ENCODE measurements at places on chromosomes 7 and 10. TPM values are rescaled to one million over a fixed set of nuclear protein-coding genes. Genes with fewer than 3 reads are reported as not detected.

CYP2C19 gene
- total RNA-seq = not detected

SVOPL gene
- total RNA-seq = not detected

FAM180A gene
- not detected for total RNA-seq

- peak overlapping the region; percentile 97 for H3K27ac ChIP-seq
- H3K36me3 ChIP-seq = peaks cover 26% of the 10 kb centered on the region
- H3K4me1 ChIP-seq = peaks cover 34% of the 10 kb centered on the region
- peak overlapping the region; percentile 90 for H3K4me3 ChIP-seq
Observed at GRCh38 chr10:101818872-101819633, 809 bp upstream of the OGA start.

GRCh38 chr10:14618674-14619073, 156.0 kb downstream of the FAM107B start:
- peaks cover 12% of the 10 kb centered on the region for H3K4me1 ChIP-seq
- no peak for DNase-seq
- no peaks in the 10 kb centered on the region for H3K27me3 ChIP-seq
- H3K4me3 ChIP-seq = no peak overlapping the region
- H3K27ac ChIP-seq = no peak overlapping the region
- no peaks in the 10 kb centered on the region for H3K36me3 ChIP-seq

DNA sequence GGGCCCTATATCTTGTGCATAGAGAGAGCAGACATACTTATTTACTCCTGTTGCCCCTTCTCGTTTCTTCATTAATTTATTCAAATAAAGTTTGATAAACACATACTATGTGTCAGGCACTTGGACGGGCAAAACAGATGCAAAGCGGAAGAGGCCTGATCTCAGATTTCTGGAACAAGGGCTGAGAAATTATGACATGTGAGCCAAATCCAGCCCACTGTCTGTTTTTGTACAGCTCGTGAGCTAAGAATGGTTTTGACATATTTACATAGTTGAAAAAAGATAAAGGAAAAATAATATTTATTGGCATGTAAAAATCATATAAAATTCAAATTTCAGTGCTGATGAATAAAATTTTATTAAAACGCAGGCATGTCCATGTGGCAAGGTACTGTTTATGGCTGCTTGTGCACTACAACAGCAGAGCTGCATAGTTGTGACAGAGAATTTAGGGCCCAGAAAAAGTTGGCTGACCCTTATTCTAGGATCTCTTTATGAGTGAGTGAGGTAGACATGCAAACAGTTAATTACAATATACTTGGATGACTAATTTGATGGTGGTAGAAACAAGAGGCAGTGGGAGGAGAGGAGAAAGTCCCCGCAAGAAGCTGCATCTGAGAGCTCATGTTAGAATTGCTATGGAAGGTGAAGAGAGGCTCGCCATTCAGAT, 68.1 kb upstream of the ITPRID1 start:
- DNase-seq = no peak
- H3K4me1 ChIP-seq = no peaks in the 10 kb centered on the region
- H3K27me3 ChIP-seq = no peaks in the 10 kb centered on the region
- H3K27ac ChIP-seq = no peak overlapping the region
- H3K4me3 ChIP-seq = no peak overlapping the region

DNA sequence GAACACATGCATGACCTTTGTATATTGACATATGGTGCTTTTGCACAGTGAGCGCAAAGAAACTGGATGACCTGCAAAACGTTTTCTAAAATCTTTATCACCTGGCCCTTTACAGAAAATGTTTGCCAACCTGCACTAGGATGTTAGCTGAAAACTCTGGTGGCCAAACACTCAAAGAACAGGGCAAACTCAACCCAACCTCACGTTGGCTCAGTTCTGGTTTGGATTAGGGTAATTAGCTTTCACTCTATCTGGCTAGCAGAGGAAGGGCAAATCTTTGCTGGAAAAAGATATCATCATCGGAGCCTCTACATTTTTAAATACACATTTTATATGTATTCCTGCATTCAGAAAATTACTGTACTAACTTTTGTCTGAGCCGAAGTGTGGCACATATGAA, 688.9 kb downstream of the PHTF2 start:
- no peak for DNase-seq
- H3K4me1 ChIP-seq = no peaks in the 10 kb centered on the region
- no peak overlapping the region for H3K27ac ChIP-seq
- no peak overlapping the region for H3K4me3 ChIP-seq
- H3K36me3 ChIP-seq = no peaks in the 10 kb centered on the region
- no peaks in the 10 kb centered on the region for H3K27me3 ChIP-seq

- no peak overlapping the region for H3K27ac ChIP-seq
- H3K36me3 ChIP-seq = peaks cover 2% of the 10 kb centered on the region
- DNase-seq = peak; percentile 52
- H3K4me1 ChIP-seq = peaks cover 19% of the 10 kb centered on the region
Observed at GRCh38 chr7:23373151-23374004, 74.2 kb downstream of the MALSU1 start.

- peaks cover 15% of the 10 kb centered on the region for H3K27me3 ChIP-seq
- H3K27ac ChIP-seq = no peak overlapping the region
- DNase-seq = no peak
- peak overlapping the region; percentile 86 for H3K4me3 ChIP-seq
Observed at GRCh38 chr10:92241158-92241500, 49.7 kb downstream of the CPEB3 start.

DNA sequence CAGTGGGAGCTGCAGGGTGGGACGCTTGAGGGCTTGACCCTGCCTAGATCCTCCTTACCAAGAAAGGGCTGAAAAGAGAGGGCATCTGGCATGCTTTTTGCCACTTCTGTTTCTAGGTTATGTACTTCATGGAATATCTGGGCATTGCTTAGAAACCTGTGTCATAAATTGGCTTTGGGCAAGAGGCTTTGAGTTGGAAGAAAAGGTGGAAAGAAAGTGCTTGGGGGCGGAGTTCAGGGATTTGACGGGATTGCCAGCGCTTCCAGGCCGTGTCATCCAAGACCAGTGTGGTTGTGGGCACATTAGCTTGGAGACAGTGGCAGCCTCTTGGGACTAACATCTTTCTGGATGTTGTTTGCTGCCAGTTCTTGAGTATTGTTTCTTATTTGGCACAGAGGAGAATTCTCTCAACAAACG, 825 bp downstream of the ZNF862 start:
- H3K27me3 ChIP-seq = peaks cover 14% of the 10 kb centered on the region
- H3K4me3 ChIP-seq = peak overlapping the region; percentile 85
- peaks cover 2% of the 10 kb centered on the region for H3K36me3 ChIP-seq
- no peak for DNase-seq
- peak overlapping the region; percentile 65 for H3K27ac ChIP-seq

DNA sequence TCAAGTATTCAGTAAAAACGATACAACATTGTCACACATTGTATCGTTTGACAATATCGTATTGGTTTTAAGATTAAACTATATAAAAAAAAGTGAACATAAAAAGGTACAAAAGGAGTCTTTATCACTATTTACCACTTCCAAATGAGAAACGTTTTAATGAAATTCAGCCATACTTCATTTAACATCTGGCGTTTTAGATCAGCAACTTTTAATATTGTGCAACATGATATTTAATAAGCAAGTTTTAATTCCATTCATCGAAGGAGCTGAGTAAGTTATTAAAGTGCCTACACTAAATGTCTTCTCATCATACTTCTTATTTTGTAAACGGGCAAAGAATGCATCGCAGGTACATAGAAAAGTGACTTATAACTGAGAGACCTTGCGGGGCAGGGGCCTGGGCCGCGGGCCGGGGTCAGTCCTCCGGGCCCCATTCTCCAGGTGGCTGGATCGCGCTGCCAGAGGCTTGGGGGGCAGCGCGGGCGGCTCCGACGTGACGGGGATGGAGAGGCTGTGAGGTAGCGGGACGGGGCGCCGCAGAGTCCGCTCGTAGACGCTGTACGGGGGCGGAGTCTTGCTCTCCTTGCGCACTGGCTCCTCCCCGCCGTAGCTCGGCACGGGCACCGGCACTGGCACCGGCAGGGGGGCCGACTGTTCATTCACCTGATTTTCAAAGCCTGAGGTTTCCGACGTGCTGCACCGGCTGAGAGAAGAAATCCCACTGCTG, 165.8 kb upstream of the IMMP2L start:
- H3K36me3 ChIP-seq = no peaks in the 10 kb centered on the region
- no peak overlapping the region for H3K27ac ChIP-seq
- H3K4me1 ChIP-seq = no peaks in the 10 kb centered on the region
- peaks cover 4% of the 10 kb centered on the region for H3K27me3 ChIP-seq

Data from activated CD8-positive, alpha-beta memory T cell treated with anti-CD3 and anti-CD28 coated beads, Interleukin-2, amount 10 ng/mL, durations not matched to agents 7 days and 5 days (primary cell).